Fibroblast of skin of scalp (primary cell): ENCODE measurements at places on chromosomes 1 and 21.

DNA sequence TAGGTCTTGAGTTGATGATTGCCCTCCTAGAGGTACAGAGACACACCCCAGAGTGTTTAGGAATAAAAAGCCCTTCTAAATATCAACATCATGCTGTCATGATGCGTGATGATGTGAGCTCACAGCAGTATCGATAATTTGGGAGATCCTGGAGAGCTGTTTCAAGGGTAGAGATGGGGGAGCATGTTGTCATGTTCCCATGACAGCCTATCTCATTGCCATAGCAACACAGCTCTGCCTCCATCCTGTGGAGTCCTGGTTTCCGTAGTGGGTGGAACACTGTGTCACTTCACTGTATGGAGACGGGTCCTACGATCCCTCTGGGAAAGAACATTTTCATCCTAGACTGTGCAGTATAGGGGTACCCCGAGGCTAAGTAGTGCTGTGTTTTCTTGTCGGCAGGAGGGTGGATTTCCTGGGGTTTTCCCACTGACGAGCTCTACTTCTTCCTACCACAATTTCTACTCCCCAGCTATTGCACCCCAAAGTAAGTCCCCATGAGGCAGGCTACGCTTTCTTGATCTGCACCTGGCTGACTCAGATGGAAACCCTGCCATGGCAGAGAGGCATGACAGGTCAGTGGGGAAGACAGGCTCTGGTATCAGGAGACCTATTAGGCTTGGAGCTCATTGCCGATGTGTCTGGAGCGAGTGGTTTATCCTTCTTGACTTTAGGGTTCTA lies 7.2 kb downstream of the KISS1 start:
- no peak for DNase-seq

GRCh38 chr1:115564201-115564600 lies 77.6 kb upstream of the VANGL1 start:
- no peak for DNase-seq

DNA sequence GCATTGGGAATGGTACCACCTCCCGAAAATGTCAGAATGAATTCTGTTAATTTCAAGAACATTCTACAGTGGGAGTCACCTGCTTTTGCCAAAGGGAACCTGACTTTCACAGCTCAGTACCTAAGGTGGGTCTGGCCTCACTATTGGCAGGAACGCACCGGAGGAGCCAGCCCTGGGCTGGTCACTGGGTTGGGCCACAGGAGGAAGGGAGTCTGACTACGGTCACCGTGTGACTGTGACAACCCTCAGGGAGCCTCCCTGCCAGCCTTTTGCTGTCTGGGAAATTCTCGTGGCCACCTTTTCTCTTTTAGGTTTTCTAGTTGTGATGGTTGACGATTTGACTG lies 2.2 kb downstream of the IL10RB start:
- no peak for DNase-seq

DNA sequence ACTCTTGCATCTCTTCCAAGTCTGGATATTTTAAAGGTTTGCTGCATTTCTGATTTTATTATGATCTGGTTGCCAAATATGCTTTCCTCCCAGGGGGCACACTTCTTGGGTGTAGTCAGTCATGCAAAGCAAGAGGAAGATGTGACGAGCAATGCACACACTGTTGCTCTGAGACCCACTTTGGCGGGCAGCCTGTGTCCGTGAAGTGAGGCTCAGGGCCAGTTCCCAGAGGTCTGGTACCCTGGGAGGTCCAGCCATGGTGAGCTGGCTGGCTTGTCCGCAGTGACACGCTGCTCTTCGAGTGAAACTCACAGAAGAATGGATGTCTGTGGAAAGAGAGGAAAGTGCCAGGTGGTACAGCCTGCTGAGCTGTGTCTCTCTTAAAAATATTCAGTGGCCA lies 52.8 kb upstream of the EDN2 start:
- peak; percentile 94 for DNase-seq

- DNase-seq = no peak
Measured at GRCh38 chr1:3772715-3773571, at the start of gene SMIM1. Gene SMIM1, plus strand, starts transcription at chr1:3772749. Its CDS starts 2,625 bp downstream, at chr1:3775374.

DNA sequence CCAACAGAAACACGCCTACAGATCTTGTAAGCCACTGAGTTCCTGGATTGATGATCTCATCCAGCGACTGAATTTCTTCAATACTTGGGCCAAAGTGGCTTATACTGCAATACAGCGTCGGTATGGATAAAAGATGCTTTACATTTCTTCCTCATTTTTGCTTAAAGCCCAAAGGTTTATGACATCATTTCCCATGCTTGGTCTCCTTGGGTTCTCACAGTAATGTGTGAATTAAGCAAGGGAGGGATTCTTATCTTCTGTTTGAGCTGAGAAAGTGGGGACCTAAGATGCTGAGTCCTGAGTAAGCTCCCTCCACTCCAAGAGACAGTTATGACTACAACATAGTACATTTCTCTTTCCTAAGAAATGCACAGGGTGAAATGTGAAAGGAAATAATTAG lies 39.5 kb downstream of the LBR start:
- DNase-seq = peak; percentile 33

DNA sequence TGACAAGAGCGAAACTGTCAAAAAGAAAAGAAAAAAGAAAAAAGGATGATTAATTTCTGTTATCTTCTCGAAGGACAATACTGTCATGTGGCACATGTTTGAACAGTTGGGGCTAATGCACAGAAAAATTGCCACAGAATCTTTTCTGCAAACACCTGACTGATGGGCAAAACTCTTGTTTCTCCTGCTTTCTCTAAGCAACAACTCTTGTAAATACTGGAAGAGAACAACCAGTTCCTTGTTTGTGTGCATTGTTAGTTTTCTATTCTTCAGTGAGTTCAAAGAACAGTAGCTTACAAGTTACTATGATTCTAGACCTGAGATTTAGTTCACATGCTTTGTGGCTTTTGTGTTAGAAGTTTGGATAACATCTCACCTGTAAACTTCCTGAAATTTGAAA lies 60.7 kb downstream of the CDC14A start:
- no peak for DNase-seq

- DNase-seq = no peak
Measured at GRCh38 chr1:84672080-84672854, 18.0 kb downstream of the SSX2IP start.

GRCh38 chr1:23177438-23178380 lies 9.1 kb upstream of the LUZP1 start:
- peak; percentile 85 for DNase-seq

DNA sequence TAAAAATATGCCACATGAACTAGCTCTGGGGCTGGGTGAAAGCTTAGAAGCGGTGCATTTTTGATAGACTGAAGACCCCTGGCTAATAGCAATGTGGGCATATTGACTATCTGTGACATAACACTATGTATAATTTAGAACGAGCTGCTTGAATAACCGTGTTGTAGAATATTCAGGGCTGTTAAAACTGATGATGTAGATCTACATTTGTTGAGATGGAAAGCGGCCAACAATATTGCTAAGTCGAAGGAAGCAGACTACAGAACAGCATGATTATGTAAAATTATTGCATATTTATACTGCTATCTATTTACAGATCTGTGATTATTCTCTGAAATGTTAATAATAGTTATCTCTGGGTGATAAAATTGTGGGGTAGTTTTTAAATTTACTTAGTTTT lies 41.1 kb upstream of the BCL10 start:
- DNase-seq = no peak

DNA sequence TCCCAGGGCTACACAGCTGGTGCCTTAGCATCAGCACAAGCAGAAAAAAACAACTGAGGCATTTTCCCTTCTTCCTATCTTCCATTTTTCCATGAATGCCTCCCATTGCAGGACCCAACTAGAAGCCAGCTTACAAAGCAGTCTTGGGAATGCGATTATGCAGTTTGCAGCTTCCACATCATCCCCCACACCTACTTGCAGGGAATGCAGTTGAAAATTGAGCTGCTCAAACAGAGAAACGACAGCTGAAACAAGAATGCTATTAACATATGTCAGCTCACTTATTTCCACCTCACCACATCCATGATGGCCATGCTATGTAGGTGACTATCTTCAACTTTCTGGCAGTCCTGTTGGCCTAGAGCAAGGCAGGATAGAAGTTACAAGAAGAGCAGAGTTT lies 150.6 kb upstream of the KCTD3 start:
- DNase-seq = no peak

- no peak for DNase-seq
Measured at GRCh38 chr1:70978623-70979022, 69.0 kb downstream of the PTGER3 start.

DNA sequence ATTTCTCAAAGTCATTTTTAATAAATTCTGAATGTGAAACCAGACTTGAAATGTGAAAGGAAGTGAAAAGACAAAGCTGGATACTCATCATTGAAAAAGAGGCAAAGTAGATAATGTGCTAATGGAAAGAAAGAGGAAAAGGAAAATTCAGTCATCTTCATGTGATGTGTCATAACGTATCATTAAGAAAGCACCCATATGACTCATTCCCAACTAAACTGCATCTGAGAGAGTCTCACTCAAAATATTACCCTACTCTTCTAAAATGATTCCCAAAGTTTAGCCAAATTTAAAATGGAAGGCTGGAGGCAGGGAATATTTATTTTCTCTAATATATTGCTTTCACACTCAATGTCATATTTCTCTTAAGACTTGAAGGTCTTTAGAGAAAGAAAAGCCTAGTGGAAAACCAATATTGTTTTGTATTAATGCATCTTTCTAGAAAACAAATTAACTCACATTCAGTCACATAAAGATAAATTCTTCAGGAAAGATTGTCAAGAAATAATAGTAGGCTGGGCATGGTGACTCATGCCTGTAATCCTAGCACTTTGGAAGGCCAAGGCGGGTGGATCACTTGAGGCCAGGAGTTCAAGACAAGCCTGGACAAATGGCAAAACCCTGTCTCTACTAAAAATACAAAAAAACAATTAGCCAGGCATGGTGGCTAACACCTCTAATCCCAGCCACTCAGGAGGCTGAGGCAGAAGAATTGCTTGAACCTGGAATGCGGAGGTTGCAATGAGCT lies 129.9 kb downstream of the SLC30A10 start:
- peak; percentile 69 for DNase-seq

DNA sequence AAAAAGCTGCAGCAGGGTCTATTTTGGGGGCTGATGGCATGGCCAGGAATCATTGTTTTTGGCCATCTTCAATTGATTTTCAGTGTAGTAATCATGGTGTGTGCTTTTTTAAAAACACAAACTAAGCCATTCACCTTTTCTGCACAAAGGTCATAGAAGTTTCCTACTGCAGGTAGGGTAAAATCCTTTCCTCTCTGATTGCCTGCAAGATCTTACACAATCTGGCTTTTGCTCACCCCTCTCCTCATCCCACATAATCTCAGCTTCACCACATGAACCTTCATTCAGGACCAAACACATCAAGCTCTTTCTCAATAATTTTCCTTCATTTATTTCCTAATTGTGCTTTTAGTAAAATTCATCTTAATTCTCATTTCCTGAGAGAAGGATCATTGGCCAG lies 38.3 kb upstream of the GBP5 start:
- DNase-seq = no peak

GRCh38 chr1:31939484-31940329 lies 1.5 kb upstream of the PTP4A2 start:
- peak; percentile 64 for DNase-seq

GRCh38 chr1:246012341-246012740 lies 494.7 kb downstream of the SMYD3 start:
- DNase-seq = peak; percentile 38

DNA sequence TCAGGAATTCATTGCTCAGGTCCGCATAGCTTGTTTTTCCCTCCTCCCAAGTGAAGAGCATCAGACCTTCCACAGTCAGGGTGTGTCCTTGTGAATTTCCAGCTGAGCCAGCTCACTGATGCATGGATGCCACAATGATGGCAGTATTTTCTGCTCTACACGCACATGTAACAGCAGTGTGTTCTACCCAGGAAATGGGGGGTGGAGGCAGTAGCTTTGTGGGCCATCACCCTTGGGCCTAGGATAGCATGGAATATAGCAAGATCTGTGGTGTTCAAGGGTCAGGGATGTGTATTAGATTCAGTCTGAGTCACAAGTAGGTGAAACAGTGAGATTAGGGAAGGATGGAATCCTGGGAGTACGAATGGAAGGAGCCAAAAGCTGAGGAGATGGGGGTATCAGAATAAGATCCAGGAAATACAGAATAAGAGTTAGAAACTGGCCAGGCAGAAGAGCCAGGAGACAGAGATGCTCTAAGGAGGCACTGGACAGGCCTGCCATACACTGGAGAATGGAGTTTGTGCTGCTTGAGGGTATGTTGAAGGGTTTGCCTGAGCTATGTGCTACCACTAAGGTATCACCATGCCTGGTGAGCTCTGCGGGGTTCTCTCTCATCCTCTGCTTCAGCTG lies 90.6 kb upstream of the CNIH3 start:
- no peak for DNase-seq

DNA sequence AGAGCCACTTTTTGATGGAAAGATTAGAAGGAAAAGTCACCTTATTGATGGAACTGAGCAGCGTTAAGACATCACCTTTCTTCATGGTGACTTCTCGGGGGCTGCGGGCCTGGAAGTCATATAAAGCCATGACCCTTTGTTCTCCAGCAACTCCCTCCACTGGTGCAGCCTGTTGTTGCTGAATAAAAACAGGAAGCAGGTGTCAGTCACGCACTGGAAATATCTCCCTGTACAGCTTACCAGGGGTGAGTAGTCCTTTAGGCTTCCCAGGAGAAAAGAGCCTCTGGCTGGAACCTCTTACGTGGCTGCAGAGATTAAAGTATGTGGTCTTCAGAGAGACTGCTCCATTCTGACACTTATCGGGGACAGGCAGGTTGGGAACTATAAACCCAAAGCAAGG lies 31.9 kb downstream of the SPTA1 start:
- no peak for DNase-seq

DNA sequence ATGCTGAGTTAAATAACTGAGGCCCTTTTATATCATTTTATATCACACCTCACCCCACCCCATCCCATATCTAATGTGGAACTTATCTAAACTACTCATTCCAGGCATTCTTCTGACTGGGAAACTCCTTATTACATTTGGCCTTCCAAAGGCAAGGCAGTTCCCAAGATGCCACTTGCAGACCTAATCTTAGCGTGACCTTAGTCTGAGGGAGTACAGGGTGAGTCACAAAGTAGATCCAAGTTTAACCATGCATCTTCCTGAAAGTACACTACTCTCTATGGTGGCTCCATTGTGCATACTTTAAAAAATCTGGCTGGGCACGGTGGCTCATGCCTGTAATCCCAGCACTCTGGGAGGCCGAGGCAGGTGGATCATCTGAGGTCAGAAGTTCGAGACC lies 353.6 kb upstream of the C1orf87 start:
- peak; percentile 1 for DNase-seq

DNA sequence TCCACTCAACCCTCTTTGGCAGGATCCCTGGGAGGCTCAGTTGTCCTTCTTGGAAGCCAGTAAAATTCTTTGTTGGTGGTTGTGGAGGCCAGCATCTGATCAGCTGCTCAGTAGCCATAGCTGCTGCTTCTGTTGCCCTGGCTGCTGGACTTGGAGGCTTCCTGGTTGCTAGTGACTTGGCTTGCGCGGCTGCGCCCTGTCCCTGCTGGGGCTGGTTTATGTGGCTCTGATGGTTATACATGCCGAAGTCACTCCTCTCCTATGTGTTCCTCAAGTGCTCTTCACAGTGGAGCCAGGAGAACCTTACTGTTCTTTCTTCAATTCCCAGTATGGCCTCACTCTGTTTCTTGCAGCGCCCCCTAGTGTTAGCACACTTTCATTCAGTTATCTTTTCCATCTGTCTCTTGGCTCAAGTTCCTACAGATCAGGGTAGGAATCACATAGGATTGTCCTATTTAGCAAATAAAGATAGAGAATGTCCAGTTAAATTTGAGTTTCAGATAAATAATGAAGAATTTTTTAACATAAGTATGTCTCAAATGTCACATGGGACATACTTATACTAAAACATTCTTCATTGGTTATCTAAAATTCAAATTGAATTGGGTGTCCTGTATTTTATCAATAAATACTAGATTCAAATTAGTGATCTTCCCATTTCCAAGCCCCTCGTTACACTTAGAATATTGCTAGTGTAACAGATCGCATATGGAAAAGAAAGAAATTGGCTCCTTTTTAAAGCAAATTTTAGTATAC lies 176.5 kb downstream of the TGFB2 start:
- peak; percentile 65 for DNase-seq
